ENCODE measurements at places on chromosomes 1 and 21.

GRCh38 chr21:36190736-36191135 lies 34.1 kb downstream of the DOP1B start:
- no peak for DNase-seq

GRCh38 chr1:97906567-97907241 lies 14.1 kb downstream of the DPYD start:
- DNase-seq, result no peak

DNA sequence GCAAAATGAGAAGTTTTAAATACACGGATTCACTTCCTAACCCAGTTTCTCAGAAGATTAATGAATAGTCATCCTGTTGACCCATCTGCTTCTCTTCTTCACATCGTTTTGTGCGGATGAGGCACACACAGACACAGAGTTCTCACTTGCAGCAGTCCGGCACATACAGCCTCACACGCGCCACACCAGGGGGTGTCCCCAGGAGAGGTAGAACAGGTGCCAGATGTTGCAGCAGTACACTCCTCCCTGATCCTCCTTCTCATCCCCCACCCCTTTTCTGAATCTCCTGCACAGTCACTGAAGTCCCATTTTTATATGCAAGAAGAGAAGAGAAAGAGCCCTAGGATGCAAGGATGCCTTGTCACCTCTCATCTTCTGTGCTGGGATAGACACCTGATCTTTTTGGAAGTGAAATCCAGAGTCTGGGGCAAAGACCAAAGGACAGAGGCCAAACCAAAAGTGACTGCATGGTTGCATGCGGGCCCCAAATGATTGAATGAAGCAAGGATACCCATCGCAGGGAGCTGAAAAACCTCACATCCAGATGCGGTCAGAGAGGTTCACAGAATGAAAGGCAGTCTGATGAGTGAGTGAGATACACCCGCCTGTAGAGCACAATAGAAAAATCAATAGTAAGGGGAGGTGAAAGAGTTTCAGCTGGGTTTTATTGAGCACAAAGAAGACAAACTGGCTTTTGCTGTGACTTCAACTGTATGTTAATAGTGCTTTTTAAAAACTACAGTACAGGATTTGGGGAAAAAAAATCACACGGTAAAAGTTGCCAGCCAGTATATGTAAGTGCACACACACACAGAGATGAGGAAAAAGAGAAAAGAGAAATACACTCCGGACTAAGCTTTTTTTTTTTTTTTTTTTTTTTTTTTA lies 28.9 kb downstream of the PBX1 start:
- no peak for DNase-seq

GRCh38 chr1:167248707-167249642 lies 28.3 kb downstream of the POU2F1 start:
- no peak for DNase-seq

Measured in head of caudate nucleus (tissue), 42 donors.